ENCODE measurements at places on chromosomes 13 and 19. TPM values are rescaled to one million over a fixed set of nuclear protein-coding genes. Genes with fewer than 3 reads are reported as not detected.

Gene DYRK1B
- total RNA-seq, result 16.2 TPM

DNA sequence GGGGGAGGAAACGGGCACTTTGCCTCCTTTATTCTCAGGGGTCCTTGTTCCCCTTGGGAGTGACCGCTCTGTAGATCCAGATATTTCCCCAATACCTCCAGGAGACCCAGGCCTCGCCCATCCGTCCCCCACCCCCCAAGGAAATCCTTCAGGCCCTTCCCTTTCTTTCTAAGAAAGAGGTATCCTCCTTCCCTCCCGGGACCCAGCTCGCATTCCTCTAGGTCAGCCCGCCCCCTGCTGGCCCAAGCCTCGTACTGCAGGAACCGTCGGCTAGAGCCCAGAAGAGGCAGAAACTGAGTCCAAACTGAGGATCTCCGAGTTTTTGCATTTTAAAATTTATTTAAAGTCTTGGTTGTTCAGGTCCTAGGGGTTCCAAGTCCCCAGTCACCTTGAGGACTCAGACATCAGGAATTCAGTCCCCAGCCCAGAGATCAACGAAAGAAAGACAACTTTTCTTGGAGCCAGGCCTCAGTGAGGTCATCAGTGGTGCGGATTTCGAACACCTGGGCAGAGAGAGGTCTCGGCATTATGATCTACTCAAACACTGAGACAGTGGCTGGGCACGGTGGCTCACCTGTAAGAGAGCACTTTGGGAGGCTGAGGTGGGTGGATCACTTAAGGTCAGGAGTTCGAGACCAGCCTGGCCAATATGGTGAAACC lies 7.5 kb upstream of the LRFN1 start:
- peak; percentile 90 for DNase-seq

DNA sequence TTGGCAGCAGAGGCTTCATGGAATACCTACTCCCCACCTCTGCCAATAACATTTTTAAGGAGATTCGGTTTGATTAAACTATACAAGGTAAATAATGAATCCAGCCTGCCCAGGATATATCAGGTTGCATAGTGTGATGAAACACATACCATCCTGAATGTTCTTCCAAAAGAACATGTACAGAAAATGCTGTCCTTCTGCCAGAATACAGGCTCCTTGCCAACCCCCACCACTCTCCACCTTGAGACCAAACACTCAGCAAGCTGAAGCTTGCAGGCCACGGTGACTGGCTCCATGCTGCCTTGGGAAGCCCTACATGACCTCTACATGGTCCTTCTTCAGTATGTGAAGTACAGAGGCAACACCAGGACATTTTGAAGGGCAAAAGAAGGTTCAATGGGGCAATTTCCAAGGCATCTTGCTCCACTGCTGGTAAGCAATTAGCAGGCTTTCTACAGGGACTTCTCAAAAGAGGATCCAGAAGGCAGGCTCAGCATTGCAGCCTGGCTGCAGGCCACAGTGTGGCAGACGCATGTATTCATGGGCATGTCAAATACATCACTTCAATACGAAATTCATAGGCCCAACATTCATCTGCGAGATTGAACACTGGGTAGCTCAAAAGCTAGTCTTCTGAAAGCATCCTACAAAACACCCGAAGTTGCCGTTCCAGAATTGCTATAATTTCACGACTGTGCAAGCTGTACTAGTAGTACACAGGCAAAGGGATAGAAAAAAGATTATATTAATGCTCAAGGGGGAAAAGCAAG lies 62.4 kb upstream of the SERP2 start:
- no peak for DNase-seq

- DNase-seq, result no peak
Measured at GRCh38 chr13:24505256-24505655, 7.3 kb downstream of the PARP4 start.

DNA sequence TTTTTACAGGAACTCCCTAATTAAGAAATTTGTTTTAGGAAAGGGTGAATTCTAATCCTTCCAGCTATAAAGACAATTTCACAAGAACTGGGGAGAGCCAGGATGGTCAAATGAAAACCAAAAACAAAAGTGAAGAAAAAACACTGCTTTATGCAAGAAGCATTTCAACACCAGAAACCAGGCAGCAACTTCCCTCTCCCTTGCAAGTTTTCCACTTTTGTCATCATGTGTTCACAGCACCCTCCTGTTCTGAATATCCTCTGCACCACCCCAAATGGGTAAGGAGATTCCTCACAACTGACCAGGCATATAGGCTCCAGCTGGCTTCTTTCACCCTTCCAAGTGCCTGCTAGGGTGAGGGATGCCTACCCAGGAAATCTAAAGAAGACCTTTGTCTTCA lies 328.1 kb downstream of the TBC1D4 start:
- DNase-seq, result no peak
